ENCODE measurements at places on chromosomes 1 and 21. TPM values are rescaled to one million over a fixed set of nuclear protein-coding genes. Genes with fewer than 3 reads are reported as not detected.

DNA sequence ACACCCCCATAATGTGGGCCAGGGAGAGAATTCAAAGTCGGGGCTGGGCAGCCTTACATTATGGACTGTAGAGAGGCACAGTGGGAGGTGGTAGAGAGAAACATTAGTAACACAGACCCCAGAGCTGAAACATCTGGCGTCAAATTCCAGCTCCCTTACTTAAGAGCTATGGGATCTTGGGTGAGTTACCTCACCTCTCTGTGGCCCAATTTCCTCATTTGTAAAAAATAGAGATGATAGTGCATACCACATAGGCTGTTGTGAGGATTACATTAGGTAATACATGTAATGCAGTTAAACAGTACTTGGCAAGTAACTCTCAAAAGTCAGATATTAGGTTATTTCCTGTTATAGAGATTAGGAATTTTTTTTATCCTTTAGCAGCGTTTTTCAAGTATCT is 160.5 kb upstream of the KIAA0040 start:
- DNase-seq: no peak

- no peak for DNase-seq
These were observed 186.6 kb upstream of the ST6GALNAC5 start for GRCh38 chr1:76680651-76681050.

DNA sequence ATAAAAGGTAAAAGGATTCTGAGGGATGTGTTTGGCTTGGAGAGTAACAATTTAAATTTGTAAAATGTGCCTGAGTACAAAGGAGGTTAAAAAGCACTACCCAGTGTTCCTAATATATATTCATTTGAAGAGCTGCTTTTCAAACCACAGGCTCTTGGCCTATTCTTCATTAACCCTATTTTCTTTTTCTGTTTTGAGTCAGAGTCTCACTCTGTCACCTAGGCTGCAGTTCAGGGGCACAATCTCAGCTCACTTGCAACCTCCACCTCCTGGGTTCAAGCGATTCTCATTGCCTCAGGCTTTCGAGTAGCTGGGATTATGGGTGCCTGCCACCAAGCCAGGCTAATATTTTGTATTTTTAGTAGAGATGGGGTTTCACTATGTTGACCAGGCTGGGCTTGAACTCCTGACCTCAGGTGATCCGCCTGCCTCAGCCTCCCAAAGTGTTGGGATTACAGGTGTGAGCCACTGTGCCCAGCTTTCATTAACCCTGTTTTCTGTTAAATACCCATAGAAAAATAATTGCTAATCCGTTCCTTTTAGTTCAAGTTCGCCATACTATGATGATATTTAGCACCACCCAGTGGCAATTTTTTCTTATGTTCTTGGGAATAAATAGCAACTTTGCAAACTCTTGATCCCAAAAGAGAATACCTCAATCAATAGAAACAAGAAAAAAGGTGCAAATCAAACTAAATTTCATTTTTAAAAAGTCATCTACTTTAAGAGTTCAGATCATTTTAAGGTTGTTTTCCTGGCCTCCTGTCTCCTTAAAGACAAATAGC is 30.5 kb downstream of the ZBTB8OS start:
- DNase-seq: no peak

DNA sequence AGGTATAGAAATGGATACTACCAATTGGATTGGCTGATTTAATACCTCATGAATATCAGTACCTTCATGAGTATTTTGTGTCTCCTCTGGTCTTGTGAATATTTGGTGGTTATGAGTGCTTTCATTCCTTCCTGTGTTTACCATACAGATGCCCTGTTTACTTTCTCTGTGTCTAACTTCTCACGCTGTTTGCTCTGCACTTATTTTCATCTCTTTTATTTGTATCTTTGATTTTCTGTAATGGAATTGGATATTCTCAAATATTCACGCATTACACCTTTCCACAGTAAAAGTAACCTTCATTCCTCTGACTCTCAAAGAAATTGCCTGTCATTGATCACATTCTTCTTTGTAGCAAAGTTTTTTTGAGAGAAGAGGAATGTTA is 16.8 kb downstream of the CNST start:
- DNase-seq: no peak

DNA sequence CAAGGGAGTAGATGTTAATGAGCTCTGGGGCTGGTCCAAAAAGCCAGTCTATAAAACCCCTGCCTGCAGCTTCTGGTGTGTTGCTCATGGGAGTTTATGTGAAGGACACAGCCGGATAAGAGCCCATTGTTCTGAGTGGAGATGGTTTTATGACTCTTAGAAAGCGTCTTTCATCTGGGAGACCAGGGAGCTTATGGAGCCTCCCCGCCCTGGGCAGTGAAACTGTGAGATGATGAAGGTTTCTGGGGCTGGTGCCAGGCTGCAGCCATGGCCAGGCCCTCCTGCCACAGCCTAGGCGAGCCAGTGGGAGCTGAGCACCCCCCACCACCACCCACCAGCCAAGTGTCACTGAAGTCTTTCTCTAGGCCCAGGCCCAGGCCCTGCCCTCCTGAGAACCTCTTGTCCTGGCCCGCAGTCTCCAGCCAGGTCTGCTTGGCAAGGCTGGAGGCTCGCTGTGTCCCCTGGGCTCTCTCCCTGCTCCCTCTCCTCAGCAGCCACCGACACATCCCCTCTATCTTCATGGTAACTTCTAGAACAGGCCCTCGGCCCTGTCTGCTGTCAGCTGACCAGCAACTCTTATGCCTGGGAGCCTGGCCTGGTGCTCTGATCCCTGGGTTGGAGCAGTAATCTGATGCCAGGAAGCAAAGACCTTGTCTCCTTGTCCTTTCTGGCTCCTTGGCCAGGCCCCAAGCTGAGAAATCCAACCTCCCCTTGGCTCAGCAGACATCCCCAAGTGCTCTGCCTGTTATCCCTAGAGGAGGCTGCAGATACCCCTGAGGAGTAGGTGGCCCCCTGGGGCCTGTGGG is 7.6 kb upstream of the ARHGEF10L start:
- peak; percentile 31 for DNase-seq

DNA sequence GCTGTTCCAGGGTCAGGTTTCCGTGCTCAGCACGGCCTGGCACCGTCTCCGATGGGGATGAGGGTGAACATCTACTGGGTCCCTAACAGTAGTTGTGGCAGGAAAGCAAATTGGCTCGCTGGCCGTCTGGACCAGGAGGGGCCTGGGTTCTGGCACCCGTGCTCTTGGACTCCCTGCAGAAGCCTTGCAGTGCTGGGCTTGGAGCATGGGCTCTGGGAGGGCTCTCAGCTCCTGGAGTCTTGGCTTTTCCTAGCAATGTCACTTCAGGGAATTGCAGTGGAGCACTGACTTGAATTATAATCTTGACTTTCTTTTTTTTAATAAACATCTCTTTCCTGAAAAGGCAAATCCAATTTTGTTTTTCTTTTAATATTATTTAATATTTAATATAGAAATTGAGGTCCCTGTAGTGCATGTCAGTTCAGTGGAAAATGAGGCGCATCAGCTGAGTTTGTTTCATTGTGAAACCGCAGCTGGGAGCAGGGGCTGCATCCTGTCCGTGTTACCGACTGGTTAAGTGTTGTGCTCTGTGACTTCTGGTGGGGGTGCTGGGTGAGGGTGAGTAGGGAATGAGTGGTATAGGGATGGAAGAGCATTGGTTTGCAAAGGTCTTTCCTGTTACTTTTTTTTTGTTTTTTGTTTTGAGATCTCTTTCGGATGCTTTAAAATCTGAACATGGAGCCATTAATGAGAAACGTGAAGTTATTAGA is 64.1 kb downstream of the PEX14 start:
- DNase-seq: no peak

DNA sequence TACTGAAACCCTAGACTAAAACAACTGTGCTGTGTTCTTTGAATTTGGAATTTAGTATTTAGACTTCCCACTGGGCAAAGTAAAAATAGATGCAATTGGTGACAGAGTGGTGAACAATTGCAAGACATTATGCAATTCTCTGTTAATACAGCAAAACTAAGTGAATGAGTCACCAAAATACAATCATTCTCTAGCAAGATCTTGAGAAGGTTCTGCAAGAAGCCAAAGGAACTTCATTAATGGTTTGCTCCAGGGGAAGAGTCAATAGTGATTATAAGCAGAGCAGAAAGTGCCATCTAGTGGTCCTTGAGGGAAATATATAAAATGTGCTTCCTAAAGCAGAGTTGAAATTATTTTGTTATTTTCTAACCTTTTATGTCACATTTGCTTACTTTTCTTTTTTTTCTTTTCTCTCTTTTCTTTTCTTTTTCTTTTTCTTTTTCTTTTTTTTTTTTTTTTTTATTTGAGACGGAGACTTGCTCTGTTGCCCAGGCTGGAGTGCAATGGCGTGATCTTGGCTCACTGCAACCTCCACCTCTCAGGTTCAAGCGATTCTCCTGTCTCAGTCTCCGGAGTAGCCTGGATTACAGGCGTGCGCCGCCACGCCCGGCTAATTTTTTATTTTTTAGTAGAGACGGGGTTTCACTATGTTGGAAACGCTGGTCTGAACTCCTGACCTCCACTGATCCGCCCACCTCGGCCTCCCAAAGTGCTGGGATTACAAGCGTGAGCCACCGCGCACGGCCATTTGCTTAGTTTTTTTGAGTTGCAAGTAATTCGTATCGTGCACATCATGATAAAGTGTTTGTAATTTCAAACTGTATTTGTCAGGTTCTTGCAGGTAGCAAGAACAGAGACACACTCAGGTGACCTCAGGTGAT is 99.2 kb downstream of the CTH start:
- no peak for DNase-seq

GRCh38 chr1:13702425-13703127 is 2.6 kb downstream of the PRDM2 start:
- no peak for DNase-seq

DNA sequence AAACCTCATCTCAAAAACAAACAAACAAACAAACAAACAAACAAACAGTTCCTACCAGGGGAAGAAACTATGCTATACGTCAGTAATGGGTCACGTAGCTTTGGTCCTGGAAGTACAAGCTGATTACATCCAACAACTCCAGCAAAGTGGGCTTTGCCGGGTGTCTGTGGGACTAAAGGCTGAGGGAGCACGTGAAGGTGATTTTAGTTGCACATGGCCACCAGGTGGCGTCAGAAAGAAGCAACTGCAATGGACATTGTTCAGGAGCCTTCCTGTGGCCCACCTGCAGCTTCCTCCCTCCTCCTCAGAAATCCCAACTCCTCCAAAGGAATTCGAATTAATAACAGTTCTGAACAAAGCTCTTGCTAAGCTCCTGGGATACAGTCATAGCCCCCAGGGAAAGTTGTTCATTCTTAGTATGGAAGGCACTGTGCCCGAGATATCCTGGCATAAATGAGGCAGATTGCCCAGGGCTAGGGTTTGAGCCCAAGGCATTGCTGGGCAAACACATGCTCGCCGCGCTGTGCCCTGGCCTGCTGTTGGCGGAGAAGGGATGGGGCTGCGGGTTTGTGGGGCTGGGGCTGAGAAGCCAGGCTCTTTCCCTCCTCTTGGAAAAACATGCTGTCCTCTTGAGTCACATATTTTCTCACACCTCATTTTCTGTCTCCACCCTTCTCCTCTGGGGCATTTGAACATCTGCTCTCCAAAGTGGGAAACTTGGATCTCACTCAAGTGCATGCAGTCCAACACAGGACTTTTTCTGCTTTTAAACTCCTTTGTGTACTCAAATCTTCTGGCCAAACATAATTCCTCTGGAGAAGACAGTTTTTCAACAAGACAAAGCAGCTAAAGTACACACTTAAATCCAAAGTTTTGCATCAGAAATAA is 28.6 kb downstream of the AKNAD1 start:
- DNase-seq: peak; percentile 90

DNA sequence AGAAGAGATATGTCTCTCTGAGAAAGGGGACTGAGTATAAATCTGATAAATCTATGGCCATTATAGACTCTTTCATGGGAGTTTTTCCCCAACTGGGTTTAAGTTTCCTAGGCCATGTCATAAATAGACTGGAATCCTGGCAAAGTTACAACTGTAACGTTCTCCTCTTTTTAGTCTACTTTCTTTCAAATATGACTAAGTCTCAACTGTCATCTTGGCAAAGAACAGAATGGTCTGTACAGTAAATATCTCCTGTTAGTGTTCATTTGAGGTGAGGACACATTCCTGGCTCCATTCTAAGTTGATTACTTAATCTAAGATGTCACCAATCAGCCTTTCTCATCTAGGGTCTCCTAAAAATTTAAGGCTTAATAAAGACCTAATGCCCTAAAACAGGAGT is 300.5 kb downstream of the BRINP2 start:
- DNase-seq: no peak

GRCh38 chr1:215958841-215959240 is 391.7 kb downstream of the KCTD3 start:
- DNase-seq: no peak

- DNase-seq: no peak
These were observed 22.9 kb downstream of the S1PR1 start for GRCh38 chr1:101259744-101260148.

- DNase-seq: no peak
These were observed 28.0 kb downstream of the FUBP1 start for GRCh38 chr1:77950873-77951272.

- DNase-seq: no peak
These were observed 16.6 kb downstream of the SLC1A7 start for GRCh38 chr1:53125623-53126360.

GRCh38 chr1:5456090-5456811 is 536.0 kb downstream of the NPHP4 start:
- no peak for DNase-seq

- DNase-seq: no peak
These were observed 1.3 kb downstream of the ARHGAP29 start for GRCh38 chr1:94236013-94236491.

DNA sequence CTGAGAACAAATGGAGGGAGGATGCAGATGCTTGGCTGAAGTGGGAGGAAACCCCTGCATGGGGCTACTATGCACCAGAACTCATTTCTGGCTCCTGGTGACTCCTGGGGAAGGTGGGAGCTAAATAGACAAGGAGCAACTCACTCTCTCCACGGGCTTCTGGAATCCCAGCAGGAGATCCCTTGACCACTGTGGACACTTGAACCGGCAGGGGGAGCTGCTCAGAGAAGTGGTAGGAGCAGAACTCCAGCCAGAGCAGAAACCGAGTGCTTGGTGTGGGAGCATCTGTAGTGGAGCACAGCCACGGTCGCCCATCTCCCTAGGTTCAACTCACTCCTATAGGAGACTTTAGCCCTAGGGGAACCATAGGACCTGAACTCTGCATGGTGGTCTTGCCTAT is 205.6 kb upstream of the GJB5 start:
- no peak for DNase-seq

GRCh38 chr1:25879675-25880074 is 4.2 kb upstream of the PAQR7 start:
- no peak for DNase-seq

- no peak for DNase-seq
These were observed 696 bp downstream of the TGFB2 start for GRCh38 chr1:218345673-218346390.

The DENND2C gene
- total RNA-seq: 5.4 TPM

The NHLH1 gene
- total RNA-seq: not detected

The IFNLR1 gene
- total RNA-seq: 0.32 TPM

The SPATA45 gene
- not detected for total RNA-seq

The PDXK gene
- total RNA-seq: 102 TPM

The KCNN3 gene
- 24.6 TPM for total RNA-seq

The PDE4DIP gene
- total RNA-seq: 164 TPM

The LENEP gene
- not detected for total RNA-seq

Measured in ascending aorta (tissue), 2 donors.